ENCODE measurements at places on chromosomes 2 and 18.
A peak's percentile ranks its signal among the peaks of the same experiment; 100 is the strongest.

- no peak for DNase-seq
- H3K36me3 ChIP-seq, result no peaks in the 10 kb centered on the region
- H3K27ac ChIP-seq, result no peak overlapping the region
- no peaks in the 10 kb centered on the region for H3K27me3 ChIP-seq
Measured at GRCh38 chr18:55998801-55999385, 410.9 kb upstream of the TCF4 start.

DNA sequence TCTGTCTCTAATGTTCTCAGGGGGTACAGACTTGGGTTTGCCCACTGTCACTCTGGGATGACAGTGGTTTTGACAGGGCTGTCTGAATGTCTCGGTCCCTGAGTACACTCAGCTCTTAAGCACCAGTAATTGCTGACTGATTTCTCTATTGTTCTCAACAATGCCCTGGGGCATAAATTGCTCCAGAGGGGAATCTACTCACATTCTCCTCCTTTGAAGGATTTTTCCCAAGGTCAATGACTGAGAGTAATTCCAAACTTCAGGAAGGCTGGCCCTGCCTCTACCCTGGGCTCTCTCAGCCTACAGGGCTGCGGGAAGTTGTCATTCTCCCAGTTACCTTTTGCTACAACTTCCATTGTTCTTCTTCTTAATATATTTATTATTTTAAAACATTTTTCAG is 36.5 kb downstream of the MC2R start:
- no peaks in the 10 kb centered on the region for H3K4me1 ChIP-seq
- H3K27ac ChIP-seq, result no peak overlapping the region
- H3K27me3 ChIP-seq, result peaks cover 51% of the 10 kb centered on the region
- DNase-seq, result no peak
- H3K36me3 ChIP-seq, result no peaks in the 10 kb centered on the region
- no peak overlapping the region for H3K4me3 ChIP-seq

- no peaks in the 10 kb centered on the region for H3K27me3 ChIP-seq
- peak overlapping the region; percentile 55 for H3K4me3 ChIP-seq
- H3K4me1 ChIP-seq, result peaks cover 56% of the 10 kb centered on the region
- peak; percentile 92 for DNase-seq
Measured at GRCh38 chr2:227817850-227818674, 4.4 kb downstream of the CCL20 start.

- no peaks in the 10 kb centered on the region for H3K36me3 ChIP-seq
- no peak overlapping the region for H3K4me3 ChIP-seq
- no peak overlapping the region for H3K27ac ChIP-seq
- no peaks in the 10 kb centered on the region for H3K27me3 ChIP-seq
Measured at GRCh38 chr2:172200495-172201085, 97.9 kb upstream of the DLX2 start.

DNA sequence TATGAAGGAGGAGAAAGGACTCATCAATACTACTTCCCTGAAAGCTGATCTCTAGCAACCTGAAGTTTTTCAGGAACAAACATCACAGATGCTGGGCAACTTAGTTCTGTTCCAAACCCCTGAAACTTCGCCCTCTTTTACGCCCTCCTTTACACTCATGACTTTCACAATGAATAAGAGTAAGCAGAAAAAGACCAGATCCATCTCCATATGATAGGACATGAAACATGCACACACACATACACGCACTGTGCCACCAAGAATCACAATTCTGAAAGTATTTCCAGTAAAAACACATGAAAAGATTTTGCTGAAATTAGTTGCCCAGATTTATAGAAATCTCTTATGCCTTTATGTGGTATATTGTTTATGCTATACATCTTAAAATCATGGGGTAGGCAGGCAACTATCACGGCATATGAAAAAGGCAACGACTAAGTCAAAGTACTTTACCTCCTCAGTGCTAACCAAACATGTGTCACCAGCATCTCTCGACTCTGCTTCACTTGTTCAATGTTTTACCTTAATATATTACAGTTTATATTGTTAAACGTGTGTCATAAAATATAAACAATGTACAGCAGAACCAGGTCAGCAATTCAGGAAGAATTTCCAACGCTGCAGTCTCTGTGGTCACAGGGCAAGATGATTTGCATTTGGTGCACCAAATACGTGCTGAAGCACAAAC is 47.8 kb downstream of the NHEJ1 start:
- no peak overlapping the region for H3K27ac ChIP-seq
- DNase-seq, result no peak
- no peaks in the 10 kb centered on the region for H3K27me3 ChIP-seq
- H3K36me3 ChIP-seq, result no peaks in the 10 kb centered on the region
- H3K4me3 ChIP-seq, result no peak overlapping the region

- H3K36me3 ChIP-seq, result no peaks in the 10 kb centered on the region
- no peaks in the 10 kb centered on the region for H3K4me1 ChIP-seq
- H3K4me3 ChIP-seq, result no peak overlapping the region
- DNase-seq, result no peak
- no peak overlapping the region for H3K27ac ChIP-seq
Measured at GRCh38 chr2:63681896-63682295, 93.1 kb downstream of the MDH1 start.

DNA sequence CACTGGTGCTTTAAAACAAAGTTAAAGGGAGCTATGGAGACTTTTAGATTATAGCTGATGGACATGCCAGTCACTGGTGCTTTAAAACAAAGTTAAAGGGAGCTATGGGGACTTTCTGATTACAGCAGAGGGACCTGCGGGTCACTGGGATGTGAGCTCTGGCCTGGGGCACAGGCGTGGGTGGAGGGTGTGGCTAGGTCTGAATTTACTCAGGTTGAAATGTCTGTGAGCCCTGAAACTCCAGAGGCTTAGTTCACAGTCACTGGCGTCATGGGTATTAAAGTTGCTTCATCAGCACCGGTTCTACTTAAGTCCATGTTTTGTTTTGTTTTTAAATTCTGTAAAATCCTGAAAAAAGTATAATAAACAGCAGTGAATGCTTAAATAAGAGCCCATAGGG is 49.0 kb upstream of the TMEM18 start:
- no peak for DNase-seq
- H3K36me3 ChIP-seq, result no peaks in the 10 kb centered on the region
- H3K27me3 ChIP-seq, result peaks cover 76% of the 10 kb centered on the region
- H3K4me1 ChIP-seq, result no peaks in the 10 kb centered on the region
- no peak overlapping the region for H3K27ac ChIP-seq
- H3K4me3 ChIP-seq, result no peak overlapping the region

DNA sequence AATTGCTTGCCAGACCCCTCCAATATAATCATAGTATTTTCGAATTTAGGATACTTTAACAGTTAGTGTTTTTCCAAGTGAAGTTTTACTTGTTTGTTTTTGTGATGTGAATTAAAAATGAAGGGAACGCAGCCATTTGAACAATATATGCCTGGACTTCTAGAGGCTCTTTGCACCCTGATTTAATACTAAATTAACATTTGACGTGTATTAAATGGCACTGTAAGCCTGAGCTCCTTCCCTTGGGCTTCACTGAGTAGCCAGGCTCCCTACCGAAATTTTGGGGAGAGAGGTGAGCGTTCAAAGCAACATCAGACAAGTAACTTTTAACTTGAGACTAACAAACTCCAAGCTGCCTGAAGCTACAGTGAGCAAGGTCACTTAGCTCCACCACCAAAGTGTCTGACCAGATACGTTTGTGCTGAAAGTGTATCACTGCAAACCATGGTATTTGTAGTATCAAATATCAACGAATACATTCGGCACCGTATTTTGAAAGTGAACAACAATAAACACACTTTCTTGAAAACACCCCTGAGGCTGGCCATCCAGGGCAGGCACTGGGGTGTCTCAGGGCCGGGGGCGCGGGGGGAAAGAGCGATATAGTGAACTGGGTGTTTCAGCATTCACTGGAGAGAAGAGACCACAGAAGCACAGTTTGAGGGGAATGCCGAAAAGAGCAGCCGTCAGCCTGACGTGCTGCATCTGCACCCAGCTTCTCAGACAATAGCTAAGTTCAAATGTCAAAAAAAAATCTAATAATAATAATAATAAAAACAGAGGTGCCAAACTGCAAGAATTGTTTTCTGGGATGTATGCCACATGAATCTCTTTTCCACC is 7.7 kb upstream of the POU3F3 start:
- DNase-seq, result no peak
- no peak overlapping the region for H3K4me3 ChIP-seq
- H3K27ac ChIP-seq, result no peak overlapping the region

GRCh38 chr2:54638103-54638502 is 85.4 kb upstream of the EML6 start:
- no peak overlapping the region for H3K4me3 ChIP-seq
- no peak overlapping the region for H3K27ac ChIP-seq
- H3K4me1 ChIP-seq, result no peaks in the 10 kb centered on the region
- no peaks in the 10 kb centered on the region for H3K27me3 ChIP-seq

- no peak for DNase-seq
- no peaks in the 10 kb centered on the region for H3K27me3 ChIP-seq
- no peak overlapping the region for H3K27ac ChIP-seq
- H3K36me3 ChIP-seq, result no peaks in the 10 kb centered on the region
- 0 out of 2 replicates have a peak, but pooled peaks cover 4% of the 10 kb centered on the region for H3K4me1 ChIP-seq
- no peak overlapping the region for H3K4me3 ChIP-seq
Measured at GRCh38 chr2:52117299-52117698, 1085.4 kb upstream of the NRXN1 start.

GRCh38 chr2:189802396-189802912 is 18.2 kb downstream of the PMS1 start:
- no peaks in the 10 kb centered on the region for H3K4me1 ChIP-seq
- H3K27me3 ChIP-seq, result no peaks in the 10 kb centered on the region
- no peak overlapping the region for H3K27ac ChIP-seq
- no peaks in the 10 kb centered on the region for H3K36me3 ChIP-seq
- H3K4me3 ChIP-seq, result no peak overlapping the region
- DNase-seq, result no peak

GRCh38 chr18:8397034-8397433 is 212.2 kb upstream of the RAB12 start:
- H3K27ac ChIP-seq, result no peak overlapping the region
- no peak overlapping the region for H3K4me3 ChIP-seq
- no peak for DNase-seq
- no peaks in the 10 kb centered on the region for H3K4me1 ChIP-seq

- H3K27ac ChIP-seq, result no peak overlapping the region
- H3K27me3 ChIP-seq, result no peaks in the 10 kb centered on the region
- DNase-seq, result no peak
- H3K36me3 ChIP-seq, result no peaks in the 10 kb centered on the region
- H3K4me3 ChIP-seq, result no peak overlapping the region
Measured at GRCh38 chr2:159051661-159052060, 83.2 kb downstream of the TANC1 start.

DNA sequence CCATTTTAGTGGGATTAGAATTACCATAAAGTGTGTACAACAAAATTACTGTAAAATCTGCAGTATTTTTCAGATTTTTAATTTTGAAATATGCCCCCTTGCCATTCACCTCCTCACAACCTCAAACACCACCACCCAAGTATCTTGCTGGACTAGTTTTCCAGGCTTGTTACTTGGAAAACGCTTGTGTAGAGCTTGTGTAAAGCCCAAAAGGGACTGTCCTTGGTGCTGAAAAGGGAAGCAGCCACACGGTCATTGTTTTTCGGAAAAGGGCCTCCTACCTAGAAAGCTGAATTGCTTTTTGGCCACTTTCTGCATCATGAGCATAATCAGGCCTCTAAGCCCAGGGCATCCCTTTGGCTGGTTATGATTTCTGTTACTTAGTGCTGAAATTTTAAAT is 563.4 kb downstream of the LRRTM4 start:
- H3K36me3 ChIP-seq, result no peaks in the 10 kb centered on the region
- no peaks in the 10 kb centered on the region for H3K27me3 ChIP-seq

DNA sequence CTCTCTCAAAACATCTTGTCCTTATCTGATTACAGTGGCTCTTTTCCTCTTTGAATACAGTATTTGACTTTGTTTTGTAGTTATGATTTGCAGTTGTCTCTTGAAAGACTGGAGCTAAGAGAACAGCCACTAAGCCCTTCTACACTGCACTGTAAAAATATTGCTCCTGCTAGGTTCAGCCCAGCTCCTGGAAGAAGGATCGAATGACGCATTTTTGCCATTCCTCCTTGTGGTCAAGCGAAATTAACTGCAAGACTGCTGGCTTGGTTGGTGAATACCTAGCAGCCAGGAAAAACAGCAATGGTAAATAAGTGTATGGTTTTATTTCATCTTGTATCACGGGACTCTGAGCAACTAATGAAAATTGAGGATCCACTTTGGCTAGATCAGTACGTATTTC is 407.8 kb upstream of the CDH2 start:
- H3K4me3 ChIP-seq, result no peak overlapping the region
- H3K27me3 ChIP-seq, result no peaks in the 10 kb centered on the region
- H3K27ac ChIP-seq, result no peak overlapping the region
- no peaks in the 10 kb centered on the region for H3K36me3 ChIP-seq
- H3K4me1 ChIP-seq, result no peaks in the 10 kb centered on the region

GRCh38 chr2:71460595-71461303 is 7.4 kb downstream of the DYSF start:
- no peaks in the 10 kb centered on the region for H3K27me3 ChIP-seq
- no peak overlapping the region for H3K4me3 ChIP-seq
- H3K4me1 ChIP-seq, result peaks cover 51% of the 10 kb centered on the region
- no peak overlapping the region for H3K27ac ChIP-seq
- no peaks in the 10 kb centered on the region for H3K36me3 ChIP-seq
- no peak for DNase-seq

DNA sequence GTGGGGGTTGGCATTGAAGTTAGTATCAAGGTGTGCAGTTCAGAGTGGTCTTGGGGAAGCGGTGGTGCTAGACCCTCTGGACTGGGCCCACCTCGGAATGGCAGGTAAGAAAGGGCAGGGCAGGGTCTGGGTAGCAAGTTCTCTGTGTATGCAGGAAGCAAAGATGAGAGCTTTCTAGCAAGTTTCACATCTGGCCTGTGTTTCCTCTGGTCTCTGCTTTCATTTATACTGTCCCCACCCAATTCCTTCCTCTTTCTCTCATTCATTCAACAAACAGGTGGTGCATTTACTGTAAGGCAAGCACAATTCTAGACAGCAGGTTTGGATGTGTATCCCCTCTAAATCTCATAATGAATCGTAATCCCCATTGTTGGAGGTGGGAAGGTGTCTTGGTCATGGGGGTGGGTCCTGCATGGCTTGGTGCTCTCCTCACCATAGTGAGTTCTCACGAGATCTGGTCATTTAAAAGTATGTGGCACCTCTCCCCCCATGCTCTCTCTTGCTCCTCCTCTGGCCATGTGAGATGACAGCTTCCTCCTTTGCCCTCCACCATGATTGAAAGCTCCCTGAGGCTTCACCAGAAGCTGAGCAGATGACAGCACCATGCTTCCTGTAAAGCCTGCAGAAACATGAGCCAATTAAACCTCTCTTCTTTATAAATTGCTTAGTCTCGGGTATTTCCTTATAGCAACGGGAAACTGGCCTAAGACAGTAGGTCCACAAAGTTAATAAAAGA is 51.8 kb downstream of the PKDCC start:
- peaks cover 17% of the 10 kb centered on the region for H3K4me1 ChIP-seq
- H3K27ac ChIP-seq, result no peak overlapping the region

DNA sequence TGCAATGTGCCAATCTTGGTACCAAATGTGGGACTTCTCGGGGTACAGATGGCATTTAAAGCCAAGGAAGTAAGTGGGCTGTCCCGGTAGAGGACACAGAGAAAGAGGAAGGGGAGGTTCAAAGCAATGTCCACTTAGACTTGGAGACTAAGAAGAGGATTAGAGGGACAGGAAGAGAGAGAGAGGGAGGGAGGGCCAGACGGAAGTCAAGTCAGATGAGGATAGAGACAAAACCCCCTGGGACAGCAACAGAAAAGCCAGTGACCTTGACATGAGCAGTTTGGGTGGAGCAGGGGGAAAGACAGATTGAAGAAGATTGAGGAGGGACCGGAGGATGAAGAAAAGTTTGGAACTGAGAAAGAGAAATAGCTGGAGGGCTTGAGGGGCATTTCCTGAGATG is 164.5 kb downstream of the NCK2 start:
- H3K4me1 ChIP-seq, result no peaks in the 10 kb centered on the region
- no peaks in the 10 kb centered on the region for H3K27me3 ChIP-seq
- H3K36me3 ChIP-seq, result no peaks in the 10 kb centered on the region
- H3K27ac ChIP-seq, result no peak overlapping the region
- DNase-seq, result no peak
